A375 (cell line): ENCODE measurements at places on chromosomes 6 and 20. TPM values are rescaled to one million over a fixed set of nuclear protein-coding genes. Genes with fewer than 3 reads are reported as not detected.

The CST5 gene
- not detected in 2 replicates for total RNA-seq

The RARS2 gene
- 21.4 and 26.6 TPM in 2 replicates for total RNA-seq

The MROH8 gene
- total RNA-seq, result 0.08 and 2.8 TPM in 2 replicates

The OXT gene
- not detected in 2 replicates for total RNA-seq

The DEFB132 gene
- total RNA-seq, result not detected in 2 replicates

The ZC2HC1B gene
- not detected in 2 replicates for total RNA-seq

The RBM12 gene
- total RNA-seq, result 61.0 and 75.9 TPM in 2 replicates

The ARFGEF3 gene
- total RNA-seq, result 1.3 and 1.4 TPM in 2 replicates

The OOEP gene
- not detected in 2 replicates for total RNA-seq

The TINAG gene
- not detected in 2 replicates for total RNA-seq

The BEND6 gene
- 1.7 and 4.0 TPM in 2 replicates for total RNA-seq

The PM20D2 gene
- total RNA-seq, result 11.7 and 11.9 TPM in 2 replicates

The PLCB4 gene
- total RNA-seq, result 5.7 and 7.5 TPM in 2 replicates

The TPBG gene
- 14.6 and 15.9 TPM in 2 replicates for total RNA-seq
